ENCODE measurements at places on chromosomes 13 and 19.
A peak's percentile ranks its signal among the peaks of the same experiment; 100 is the strongest.

- no peak for DNase-seq
Measured at GRCh38 chr13:111225810-111226546, 94.5 kb upstream of the TEX29 start.

GRCh38 chr13:20129076-20129475, 31.8 kb downstream of the GJA3 start:
- no peak for DNase-seq

DNA sequence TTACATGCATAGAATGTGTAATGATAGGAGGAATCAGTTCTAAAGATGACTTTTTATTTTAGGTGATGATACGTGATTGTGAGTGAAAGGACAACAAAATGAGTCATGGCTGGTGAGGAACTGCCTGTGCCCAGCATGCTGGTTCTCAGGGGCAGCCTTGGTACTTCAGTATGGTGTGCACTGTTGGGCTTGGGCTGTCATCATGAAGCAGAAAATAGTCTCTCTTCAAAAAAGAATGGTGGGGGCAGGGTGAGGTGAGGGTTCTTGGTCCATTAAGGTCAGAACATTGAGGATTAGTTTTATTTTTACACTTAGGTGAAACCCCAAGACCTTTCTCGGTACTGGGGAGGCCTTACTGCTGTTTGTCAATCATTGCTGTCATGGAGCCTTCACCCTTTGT, 309.5 kb downstream of the MTUS2 start:
- no peak for DNase-seq

DNA sequence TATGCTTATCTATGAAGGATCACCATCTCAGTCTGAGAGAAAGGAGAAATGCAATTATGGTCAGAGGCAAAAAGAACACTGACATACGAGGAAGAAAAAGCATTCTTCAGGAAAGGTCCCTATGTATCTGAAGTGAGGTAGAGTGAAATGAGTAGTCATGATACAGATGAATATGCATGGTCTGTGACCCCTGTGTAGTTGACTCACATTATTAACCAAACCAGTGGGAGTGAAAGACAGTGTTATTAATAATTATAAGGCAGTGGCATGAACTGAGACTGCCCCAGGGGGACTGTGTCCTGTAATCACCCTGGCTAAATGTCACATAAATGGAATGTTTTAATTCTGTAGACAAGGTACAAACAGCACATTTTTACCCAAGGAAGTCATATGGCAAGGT, 1320.2 kb upstream of the PCDH9 start:
- DNase-seq = no peak

DNA sequence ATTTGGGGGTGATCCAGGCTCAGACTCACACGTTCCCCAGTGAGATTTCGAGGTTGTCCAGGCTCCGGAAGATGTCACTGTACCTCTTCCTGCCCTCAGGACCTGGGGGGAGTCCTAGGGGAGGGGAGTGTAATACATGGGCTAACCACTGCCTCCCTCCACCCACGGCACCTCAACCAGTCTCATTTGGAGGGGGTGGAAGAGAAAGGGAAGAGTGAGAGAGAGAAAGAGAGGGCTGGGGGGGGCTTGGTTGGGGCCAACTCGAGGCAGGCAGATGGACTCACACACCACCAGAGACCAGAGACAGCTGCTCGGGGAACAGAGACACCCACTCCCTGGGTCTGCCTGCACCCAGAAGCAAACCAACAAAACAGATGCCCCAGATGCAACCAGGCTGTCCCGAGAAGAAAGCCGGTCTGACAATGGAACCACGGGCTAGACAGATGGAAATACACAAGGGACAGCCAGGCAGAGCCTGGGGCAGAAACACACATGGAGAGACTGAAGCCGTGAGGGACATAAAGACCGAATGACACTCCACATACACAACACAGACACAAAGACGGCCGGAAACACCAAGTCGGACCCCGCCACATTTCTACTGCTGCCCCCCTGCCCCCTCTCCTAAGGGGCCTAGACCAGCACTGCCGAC, 825 bp downstream of the GMIP start:
- DNase-seq = no peak

GRCh38 chr19:30442674-30443073, 70.5 kb downstream of the ZNF536 start:
- no peak for DNase-seq

DNA sequence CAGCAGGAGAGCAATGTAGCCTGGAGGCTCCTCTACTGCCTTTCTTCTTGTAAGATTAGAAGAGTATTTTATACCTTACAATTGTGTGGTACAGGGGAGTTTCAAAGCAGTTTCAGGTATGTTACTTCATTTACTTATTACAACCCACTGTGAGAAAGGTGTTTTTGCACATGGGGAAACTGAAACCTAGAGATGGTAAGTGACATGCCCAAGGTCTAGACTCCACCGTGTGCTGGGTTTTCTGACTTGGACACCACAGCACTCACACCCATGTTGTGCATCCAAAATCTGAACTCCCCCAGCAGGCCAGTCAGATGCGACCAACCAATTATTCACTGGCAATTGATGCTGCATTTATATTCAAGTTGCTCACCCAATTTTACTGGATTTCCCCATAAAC, 22.8 kb downstream of the ERICH6B start:
- no peak for DNase-seq

- no peak for DNase-seq
Measured at GRCh38 chr19:15584095-15584494, 30.9 kb upstream of the CYP4F8 start.

DNA sequence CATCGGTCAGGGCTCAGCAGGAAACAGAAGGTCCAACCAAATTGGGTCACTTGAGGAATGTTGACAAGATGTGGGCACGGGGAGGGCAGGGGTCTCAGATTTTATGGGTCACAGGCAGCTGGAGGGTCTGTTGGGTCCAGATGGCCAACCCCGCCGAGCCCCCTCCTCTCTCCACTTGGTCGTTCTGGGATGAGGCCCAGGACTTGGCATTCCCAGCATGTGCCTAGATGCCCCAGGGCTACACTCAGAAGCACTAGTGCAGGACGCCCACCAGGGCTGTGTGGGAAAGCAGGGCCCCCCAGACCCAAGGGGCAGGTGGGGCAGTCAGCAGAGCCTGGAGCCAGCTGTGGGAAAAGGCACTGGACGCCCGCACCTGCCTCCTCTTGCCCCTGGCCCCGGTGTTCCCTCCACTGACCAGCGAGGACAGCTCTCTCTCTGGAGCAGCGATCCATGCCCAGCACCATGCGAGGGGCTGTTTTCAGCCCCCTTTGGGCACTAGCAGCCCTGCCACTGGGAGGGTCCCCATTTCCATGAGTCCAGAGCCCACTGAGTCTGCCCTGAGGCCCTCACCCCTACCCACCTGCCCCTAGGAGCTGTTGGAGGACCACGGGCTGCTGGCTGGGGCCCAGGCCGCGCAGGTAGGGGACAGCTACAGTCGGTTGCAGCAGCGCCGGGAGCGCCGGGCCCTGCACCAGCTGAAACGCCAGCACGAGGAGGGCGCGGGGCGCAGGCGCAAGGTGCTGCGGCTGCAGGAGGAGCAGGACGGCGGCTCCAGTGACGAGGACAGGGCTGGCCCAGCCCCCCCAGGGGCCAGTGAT, 26.0 kb downstream of the DHX34 start:
- DNase-seq = no peak

GRCh38 chr19:8097681-8098567, 45.4 kb downstream of the CCL25 start:
- no peak for DNase-seq

DNA sequence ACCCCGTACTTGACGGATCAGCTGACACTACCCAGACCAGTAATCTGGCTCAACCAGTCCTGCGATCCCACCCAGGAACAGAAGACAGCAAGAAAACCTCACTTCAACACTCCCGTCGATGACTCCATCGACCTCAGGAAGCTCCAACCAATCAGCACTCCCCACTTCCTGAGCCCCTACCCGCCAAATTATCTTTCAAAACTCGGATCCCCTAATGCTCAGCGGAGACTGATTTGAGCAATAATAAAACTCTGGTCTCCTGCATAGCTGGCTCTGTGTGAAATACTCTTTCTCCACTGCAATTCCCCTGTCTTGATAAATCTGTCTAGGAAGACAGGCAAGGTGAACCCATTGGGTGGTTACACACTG, 1.2 kb downstream of the LSM4 start:
- no peak for DNase-seq

GRCh38 chr19:4173479-4174212, 8.7 kb downstream of the SIRT6 start:
- DNase-seq = no peak

- no peak for DNase-seq
Measured at GRCh38 chr13:43822969-43823368, 36.2 kb upstream of the ENOX1 start.

DNA sequence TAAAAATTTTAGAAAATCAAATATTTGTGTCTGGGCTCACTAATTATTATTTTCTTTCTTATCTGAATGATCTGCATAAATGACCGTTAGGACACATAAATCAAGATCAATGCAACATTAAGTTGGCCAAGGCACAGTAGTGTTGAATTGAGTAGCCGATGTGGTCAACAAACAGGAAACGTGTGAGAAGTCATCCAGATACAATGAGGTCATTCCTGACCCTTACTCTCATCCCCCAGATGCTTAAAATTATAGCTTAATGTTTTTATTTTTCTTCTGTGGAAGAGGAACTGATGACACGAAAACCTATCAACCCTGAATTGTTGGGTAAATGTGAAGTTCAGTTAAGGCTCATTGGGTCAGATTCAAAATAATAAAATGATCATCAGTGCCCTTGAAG, 222.9 kb downstream of the RFC3 start:
- no peak for DNase-seq

DNA sequence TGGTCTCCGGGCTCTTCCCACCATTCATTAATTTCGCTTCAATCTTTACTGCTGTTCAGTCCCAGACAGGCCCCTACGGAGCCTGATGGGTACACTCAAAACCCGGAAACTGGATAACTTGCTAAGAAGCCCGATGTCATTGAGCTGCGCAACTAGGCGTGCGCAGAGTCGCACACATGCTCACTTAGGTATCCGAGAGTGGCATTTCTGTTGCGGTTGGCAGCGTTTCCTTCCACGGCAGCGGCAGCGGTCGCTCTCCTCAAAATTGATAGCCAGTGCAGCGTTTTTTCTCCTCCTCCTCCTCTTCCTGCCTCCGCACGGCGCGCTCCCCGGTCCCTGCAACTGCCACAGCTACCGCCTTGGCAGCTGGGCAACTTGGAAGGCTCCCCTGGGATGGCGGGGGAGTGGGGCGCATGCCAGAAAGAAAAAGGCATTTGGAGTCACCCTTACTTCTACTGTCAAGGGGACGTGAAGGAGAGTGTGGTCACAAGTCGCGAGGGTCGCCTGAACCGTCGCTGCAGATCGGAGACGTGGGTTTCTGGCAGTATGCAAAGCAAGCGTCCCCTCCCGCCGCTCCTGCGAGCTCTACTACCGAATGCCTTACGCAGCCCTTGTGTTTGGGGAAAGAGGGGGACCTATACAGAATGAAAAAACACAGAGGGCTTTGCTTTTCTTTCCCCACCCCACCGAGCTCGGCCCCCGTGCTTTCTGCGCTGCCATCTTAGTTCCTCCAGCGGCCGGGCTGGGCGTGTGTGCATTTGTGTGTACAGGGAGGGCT, 2.4 kb upstream of the MYCBP2 start:
- peak; percentile 86 for DNase-seq

DNA sequence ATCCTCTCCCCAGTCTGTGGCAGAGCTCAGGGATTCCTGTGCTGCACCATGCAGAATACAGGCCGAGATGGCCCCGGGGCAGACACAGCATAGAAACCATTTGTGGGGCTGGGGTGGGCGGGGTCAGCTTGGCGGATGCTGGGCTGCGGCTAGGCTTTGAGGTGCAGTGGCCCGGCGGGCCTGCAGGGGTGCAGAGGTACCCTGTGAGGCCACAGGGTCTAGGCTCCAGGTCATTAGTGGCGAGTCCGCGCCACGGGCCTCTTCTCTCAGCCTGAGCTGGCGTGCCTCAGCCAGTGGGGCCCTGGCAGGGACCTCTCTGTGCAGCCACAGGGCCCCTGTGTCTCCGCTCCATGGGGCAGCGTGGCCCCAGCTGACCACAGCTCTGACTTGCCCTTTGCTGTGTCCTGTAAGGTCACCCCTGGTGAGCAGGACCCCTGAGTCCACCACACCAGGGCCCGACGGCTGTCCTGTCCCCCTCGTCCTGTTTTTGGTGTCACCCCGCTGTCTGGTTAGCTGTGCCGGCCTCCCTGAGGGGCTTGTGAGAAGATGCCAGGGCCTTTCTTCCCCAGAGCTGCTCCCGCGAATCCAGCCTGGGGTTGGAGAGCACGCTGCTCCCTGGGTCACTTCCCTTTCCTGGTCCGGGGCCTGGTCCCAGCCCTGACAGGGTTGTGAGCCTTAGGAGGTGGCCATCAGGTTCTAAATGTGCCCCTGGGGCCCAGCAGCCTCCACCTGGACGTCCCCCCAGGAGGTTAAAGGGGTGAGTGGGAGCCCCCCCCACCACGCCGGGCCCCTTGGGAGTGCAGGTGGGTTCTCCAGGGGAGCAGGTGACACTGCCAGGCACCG, 12.1 kb downstream of the KDM4B start:
- DNase-seq = no peak

DNA sequence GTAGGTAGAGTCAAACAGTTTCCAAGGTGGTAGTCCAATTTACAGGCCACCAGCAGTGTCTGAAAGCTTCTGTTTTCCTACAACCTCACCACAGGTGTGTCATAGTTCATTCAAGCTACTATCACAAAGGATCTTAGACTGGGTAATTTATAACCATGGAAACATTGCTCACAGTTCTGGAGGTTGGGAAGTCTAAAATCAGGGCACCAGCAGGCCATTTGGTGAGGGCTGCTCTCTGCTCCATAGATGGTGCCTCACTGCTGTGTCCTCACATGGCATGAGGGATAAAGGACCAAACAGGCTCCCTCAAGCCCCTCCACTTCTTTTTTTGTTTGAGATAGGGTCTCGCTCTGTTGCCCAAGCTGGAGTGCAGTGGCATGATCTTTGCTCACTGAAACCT, 60.6 kb downstream of the ING1 start:
- DNase-seq = no peak

- DNase-seq = no peak
Measured at GRCh38 chr19:4830332-4830731, 1.2 kb downstream of the TICAM1 start.

- no peak for DNase-seq
Measured at GRCh38 chr19:13010038-13010991, 15.0 kb downstream of the NFIX start.

DNA sequence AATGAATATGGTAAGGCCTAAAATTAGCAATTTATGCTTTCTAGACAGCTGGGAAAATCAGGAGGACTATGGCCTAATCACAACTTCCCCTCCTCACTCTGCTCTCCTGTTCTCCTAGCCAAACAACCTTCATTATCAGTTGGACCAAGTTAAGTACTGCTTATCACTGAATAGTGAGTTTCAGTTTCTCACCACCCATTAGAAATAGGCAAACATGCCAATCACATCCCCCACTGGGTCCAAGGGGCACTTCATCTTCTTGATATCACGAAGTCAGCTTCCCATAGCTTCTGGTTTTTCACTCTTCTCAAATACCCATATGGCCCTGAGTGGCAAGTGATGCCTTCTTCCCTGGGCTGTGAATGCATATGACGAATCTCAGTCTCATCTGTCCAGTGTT, 689.6 kb downstream of the SLITRK5 start:
- DNase-seq = no peak
